Stimulated activated CD4-positive, alpha-beta T cell treated with anti-CD3 and anti-CD28 coated beads, Interleukin-1b, Interleukin-23, amount 100 ng/mL, for 1 hour (primary cell): ENCODE measurements at places on chromosomes 7 and 10.

GRCh38 chr10:115525141-115525540 is 432.0 kb downstream of the ATRNL1 start:
- DNase-seq = no peak

DNA sequence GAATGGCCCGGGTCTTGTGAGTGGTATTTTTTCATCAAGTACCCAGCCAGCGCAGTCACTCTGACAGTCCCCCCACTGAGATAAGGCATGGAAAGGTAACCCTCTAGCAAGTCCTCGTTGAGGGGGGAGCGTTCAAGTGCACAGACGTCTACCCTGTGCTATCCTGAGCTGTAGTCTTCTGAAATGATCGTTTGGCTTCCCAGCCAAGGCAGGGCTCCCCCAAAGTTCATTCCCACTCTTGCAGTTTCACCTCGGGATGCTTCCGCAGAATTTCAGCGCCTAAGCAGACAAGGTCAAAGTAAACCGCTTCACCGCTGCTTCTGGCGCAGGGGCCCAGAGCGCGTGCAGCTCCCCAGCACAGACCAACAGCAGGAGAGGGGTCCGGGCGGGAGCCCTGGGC is 1.8 kb downstream of the INSYN2A start:
- no peak for DNase-seq

GRCh38 chr7:84829719-84830118 is 357.1 kb downstream of the SEMA3D start:
- DNase-seq = no peak

- DNase-seq = no peak
Measured at GRCh38 chr7:135366843-135367508, 133.3 kb downstream of the STRA8 start.

DNA sequence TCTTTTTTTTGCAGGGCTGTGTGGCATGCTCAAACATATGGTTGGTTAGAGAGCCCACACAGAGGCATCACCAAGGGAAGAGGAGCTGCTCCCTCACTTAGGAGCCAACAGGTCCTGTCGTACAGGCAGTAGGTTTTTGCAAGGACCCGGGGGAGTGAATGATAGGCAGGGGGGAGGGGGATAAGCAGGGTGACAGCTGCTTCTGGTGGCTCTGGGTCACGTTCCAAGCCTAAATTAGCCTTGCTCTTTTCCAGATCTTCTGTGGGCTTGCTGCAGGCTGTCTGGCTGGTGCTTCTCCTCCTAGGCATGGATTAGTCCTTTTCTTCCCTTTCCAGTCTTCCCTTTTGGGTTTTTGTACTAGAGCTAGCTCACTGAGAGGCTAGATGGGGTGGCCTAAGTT is 117.7 kb upstream of the PODXL start:
- DNase-seq = no peak

DNA sequence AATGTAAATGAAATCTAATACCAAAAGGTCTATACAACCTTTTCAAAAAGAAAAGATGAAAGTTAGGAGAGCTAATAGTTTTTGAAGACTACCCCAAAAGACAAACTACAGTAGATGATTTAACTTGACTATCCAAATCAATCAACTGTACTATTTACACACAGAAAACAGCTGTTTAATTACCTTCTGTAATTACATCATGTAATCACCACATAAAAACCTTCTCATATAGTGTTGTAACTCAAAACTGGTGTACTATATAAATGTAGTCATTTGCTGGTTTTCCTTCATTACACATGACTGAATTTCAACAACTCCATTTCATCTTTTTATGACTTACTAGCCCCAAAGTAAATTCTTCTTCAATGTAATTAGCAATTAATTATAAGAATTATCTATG is 4.5 kb downstream of the RTKN2 start:
- no peak for DNase-seq

- no peak for DNase-seq
Measured at GRCh38 chr7:31100445-31100844, 48.3 kb downstream of the ADCYAP1R1 start.

DNA sequence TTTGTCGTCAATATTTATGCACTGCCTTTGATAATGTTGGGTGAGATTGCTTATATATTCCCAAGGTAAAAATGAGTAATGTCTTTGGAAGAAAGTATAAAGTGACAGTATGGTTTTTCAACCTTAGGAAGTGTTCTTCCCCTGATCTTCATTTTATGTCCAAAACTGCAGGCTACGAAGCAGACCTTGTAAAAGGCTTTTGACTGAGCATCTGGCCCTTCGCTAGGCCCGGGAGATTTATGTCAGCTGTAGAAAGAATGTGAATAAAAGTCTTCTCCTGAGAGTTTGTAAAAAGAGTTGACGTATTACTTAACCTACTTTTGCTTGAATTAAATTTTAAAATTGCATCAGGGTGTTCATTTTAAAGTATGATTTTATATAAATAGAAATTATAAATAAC is 116.8 kb downstream of the CPED1 start:
- no peak for DNase-seq

DNA sequence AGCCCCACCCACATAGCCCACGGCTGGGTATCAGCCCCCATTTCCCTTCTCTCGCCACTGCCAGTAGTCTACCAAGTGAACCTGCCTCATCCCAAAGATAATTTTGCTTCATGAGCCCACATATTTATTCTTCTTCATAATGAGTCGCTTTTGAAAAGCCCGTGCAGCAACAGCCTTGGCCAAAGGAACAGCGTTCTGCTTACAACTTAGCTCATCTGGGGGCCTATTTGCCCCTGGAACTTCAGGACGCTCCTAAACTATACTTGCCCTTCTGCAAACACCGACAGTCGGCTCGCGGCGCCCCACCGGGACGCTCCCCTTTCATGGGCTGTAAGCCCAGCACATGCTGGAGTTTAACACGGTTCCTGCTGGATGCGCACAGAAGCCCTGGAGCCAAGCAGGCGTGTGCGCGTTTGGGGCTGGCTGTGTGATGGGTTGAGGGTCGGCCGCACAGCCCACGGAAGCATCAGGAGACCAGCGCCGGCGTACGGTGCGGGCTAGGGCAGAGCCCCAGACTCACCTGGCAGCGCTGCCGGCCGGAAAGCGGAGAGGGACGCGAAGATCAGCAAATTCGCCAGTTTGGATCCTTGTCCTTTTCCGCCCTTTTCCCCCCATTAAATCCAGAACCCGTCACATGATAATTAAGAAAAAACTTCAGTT is 370 bp downstream of the TMEM60 start:
- DNase-seq = peak; percentile 4

DNA sequence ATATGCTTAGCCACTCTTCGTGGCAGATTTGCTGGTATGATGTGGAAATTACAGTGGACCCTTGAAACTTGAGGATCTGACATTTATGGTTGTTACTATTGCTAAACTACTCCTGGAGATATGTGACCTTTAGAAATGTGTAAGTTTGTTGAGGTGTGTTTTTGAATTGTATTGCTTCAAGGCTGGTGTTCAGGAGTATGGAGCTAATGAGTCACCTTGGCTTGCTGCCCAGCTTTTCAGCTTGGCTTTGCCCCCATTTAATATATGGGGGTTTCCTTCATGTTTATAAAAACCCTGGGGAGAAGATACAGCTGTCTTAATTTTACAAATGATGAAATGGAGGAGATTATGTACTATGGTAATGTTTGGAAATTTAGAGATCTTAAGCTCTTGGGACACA is 11.6 kb downstream of the HBP1 start:
- DNase-seq = peak; percentile 52

DNA sequence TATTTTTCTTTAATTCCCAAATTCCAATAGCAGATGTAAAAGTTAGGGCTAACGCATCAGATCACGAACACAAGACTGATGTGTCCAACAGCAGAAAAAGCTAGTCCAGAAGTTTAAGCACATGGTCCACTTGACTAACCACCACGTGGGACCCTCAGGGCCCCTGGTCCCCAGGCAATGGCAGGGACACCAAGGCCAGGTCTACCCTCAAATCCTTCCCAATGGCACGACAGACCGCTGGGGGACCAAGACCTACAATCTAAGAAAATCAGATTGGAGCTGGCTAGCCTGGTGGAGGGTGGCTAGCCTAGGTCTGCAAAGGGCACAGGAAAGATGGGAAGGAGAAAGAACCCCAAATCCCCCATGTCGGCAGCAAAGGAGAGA is 1.5 kb downstream of the GIGYF1 start:
- no peak for DNase-seq

GRCh38 chr10:128221807-128222206 is 95.6 kb upstream of the MKI67 start:
- no peak for DNase-seq

- DNase-seq = no peak
Measured at GRCh38 chr7:149085866-149086265, 4.7 kb downstream of the ZNF786 start.

DNA sequence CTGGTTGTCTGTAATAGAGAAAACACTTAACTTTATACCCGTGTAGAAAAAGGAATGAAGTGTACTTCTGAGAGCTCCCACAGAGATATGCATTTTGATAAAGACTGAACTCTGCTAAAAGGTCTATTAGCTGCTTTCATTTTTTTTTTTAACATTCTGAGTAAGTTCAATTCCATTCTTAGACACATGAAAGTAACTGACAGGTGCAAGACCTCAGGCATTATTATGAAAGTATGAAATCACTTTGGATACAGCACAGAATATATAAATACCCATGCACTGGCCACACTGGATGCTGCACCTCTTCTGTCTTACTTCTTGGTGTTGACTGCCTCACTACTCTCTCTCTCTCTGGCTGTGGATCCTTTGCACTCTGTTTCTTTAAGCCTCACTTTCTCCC is 46.2 kb downstream of the VWDE start:
- DNase-seq = no peak

DNA sequence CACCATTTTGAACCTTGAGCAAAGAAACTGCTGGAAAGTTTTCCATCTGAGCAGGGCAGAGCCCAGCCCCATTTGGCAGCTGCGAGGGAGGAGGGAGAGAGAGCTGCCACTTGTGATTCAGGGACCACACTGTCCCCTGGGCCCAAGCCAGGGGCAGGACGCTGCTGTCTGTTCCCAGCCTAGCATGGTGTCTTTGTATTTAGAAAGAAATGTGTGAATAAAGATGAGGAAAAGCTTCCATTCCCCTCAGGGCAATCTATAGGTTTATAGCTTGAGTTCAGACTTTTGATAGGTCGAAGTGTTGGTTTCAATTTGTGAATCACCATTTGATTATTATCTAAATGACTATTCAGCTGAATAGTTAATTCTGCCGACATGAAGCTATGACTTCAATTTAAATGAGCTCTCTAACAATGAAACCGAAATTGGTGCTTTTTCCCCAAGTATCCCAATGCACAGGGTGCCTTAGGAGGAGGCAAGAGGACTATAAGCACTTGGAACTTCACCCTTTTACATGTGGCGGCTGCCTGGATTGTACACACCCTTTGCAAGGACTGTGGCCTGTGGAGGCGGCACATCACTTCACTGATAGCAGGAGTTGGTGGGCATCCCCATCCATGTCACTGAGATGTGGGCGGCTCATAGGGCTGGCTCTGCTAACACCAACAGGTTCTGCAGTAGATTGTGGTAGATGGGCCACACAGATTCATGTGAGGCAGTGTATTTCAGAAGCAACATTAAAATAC is 223.5 kb downstream of the CCDC3 start:
- DNase-seq = no peak

GRCh38 chr7:24854866-24855265 is 97.6 kb upstream of the GSDME start:
- DNase-seq = no peak

DNA sequence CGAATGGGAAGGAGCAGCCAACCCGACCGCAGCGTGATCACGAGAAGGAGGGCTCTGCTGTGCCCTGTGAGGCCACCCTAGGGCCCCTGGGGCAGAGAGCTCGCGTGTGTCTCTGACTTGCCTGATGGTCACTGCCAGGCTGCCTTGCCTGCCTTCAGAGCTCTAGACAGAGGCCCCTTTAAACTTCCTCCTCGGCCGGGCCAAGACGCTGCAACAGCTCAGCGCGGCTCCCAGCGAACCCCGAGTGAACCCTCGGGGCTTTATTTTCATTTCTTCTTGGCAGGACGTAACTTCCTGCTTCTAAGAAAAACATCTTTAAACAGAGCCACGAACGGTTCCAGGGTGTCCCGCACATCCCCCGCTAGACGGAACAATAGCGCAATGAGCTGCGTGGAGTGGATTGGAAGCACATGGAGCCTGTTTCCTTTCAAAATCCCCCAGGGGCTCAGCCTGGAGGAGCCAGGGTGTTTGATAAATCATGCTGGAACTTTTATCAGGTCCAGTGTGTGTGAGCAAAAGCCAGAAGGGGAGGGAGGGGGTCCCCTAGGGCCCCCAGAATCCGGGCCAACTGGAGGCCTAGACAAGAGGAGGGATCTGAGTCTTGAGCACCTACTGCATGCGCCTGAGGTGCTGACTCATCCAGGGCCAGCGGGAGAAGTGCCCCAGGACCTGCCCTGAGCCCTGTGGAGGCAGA is 134.1 kb upstream of the GDF10 start:
- peak; percentile 11 for DNase-seq

GRCh38 chr10:113527211-113527906 is 25.5 kb upstream of the HABP2 start:
- DNase-seq = no peak

- no peak for DNase-seq
Measured at GRCh38 chr7:101128040-101128834, 1.3 kb downstream of the SERPINE1 start.

DNA sequence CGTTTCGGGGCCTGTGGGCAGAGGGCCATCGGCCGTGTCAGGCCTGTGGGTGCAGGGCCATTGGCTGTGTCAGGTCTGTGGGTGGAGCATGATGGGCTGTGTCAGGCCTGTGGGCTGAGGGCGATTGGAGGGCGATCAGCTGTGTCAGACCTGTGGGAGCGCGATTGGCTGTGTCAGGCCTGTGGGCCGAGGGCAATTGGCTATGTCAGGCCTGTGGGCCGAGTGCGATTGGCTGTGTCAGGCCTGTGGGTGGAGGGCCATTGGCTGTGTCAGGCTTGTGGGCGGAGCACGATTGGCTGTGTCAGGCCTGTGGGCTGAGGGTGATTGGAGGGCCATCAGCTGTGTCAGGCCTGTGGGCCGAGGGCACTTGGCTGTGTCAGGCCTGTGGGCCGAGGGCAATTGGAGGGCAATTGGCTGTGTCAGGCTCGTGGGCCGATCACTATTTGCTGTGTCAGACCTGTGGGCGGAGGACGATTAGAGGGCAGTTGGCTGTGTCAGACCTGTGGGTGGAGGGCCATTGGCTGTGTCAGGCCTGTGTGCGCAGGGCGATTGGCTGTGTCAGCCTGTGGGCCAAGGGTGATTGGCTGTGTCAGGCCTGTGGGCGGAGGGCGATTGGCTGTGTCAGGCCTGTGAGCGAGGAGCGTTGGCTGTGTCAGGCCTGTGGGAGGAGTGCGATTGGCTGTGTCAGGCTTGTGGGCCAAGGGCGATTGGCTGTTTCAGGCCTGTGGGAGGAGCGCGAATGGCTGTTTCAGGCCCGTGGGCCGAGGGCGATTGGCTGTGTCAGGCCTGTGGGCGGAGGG is 54.1 kb downstream of the DYNC2I1 start:
- no peak for DNase-seq
